ENCODE measurements at places on chromosomes 1 and 21. TPM values are rescaled to one million over a fixed set of nuclear protein-coding genes. Genes with fewer than 3 reads are reported as not detected.

The CTSK gene
- total RNA-seq, result 8.4 TPM

The APOBEC4 gene
- total RNA-seq, result not detected

DNA sequence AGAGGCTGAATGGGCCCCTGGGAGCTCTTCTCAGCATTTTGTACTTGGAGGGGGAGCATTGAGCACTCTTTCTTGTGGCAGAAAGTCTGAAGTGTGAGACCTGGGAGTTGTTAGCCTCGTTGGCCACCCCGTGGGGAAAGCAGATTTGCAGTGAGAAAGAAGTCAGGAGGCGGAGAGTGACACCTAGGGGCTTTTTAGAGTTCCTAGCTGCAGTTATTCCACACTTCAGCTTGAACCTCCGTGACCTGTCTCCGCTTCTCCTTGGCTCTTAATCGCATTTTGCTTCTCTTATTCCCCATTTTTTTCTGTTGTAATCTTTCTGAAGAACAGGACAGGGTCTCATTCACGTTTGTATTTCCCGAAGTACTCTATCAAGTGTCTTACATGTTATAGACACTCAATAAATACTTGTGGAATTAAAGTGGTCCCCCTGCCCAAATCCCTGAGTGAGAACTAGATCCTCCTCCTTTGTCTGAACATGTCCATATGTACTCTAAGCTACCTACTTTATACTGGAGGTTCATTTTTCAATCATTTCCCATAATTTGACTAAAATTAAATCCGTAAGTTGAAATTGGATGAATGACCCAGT lies 14.5 kb upstream of the C1orf141 start:
- H3K4me1 ChIP-seq, result peaks cover 6% of the 10 kb centered on the region
- H3K36me3 ChIP-seq, result no peaks in the 10 kb centered on the region
- no peak overlapping the region for H3K4me3 ChIP-seq

GRCh38 chr1:204842369-204842768 lies 28.3 kb upstream of the NFASC start:
- DNase-seq, result no peak
- H3K36me3 ChIP-seq, result no peaks in the 10 kb centered on the region
- H3K4me3 ChIP-seq, result no peak overlapping the region

- H3K27me3 ChIP-seq, result no peaks in the 10 kb centered on the region
- H3K4me3 ChIP-seq, result no peak overlapping the region
- peak overlapping the region; percentile 74 for H3K27ac ChIP-seq
- no peaks in the 10 kb centered on the region for H3K36me3 ChIP-seq
Observed at GRCh38 chr1:23591460-23592208, 32.3 kb upstream of the ID3 start.

GRCh38 chr1:44632598-44632997 lies 41.7 kb downstream of the TMEM53 start:
- H3K36me3 ChIP-seq, result peaks cover 50% of the 10 kb centered on the region
- H3K27me3 ChIP-seq, result no peaks in the 10 kb centered on the region
- peak overlapping the region; percentile 94 for H3K4me3 ChIP-seq
- H3K27ac ChIP-seq, result peak overlapping the region; percentile 96

GRCh38 chr1:17744666-17745478 lies 10.3 kb upstream of the ACTL8 start:
- no peaks in the 10 kb centered on the region for H3K27me3 ChIP-seq
- no peaks in the 10 kb centered on the region for H3K4me1 ChIP-seq
- H3K4me3 ChIP-seq, result no peak overlapping the region
- H3K36me3 ChIP-seq, result no peaks in the 10 kb centered on the region
- no peak overlapping the region for H3K27ac ChIP-seq

- no peaks in the 10 kb centered on the region for H3K36me3 ChIP-seq
- no peak for DNase-seq
- no peaks in the 10 kb centered on the region for H3K4me1 ChIP-seq
Observed at GRCh38 chr1:79811173-79811572, 804.6 kb upstream of the ADGRL4 start.

- no peaks in the 10 kb centered on the region for H3K36me3 ChIP-seq
- DNase-seq, result no peak
Observed at GRCh38 chr21:32976791-32977190, 48.9 kb upstream of the OLIG2 start.

DNA sequence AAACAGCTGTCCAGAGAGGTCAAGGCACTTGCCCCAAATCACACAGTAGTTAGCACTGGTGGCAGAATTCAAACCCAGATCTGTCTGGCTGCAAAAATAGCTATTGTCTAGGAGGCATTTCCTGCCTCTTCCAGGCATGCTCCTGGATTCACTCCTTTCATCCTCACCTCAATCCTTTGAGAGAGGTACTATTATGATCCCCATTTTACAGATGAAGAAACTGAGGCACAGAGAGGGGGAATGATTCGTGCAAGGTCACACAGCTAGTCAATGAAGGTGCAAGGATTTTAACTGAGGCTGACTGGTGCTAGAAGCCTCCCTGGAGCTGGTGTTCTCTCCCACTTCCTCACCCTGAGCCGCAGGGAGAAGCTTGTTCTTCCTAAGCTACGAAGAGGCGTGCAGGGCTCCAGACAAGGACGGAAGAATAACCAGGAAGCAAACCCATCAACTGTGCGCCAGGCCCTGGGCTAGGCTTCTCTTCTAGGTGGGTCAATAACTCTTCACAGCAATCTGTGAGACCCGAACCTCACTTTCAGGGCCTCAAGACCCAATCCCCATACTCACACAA lies 631 bp upstream of the LAPTM5 start:
- no peak for DNase-seq
- H3K4me1 ChIP-seq, result peaks cover 61% of the 10 kb centered on the region
- no peaks in the 10 kb centered on the region for H3K36me3 ChIP-seq
- H3K27me3 ChIP-seq, result no peaks in the 10 kb centered on the region

The CFAP107 gene
- total RNA-seq, result not detected

- no peak overlapping the region for H3K4me3 ChIP-seq
- no peaks in the 10 kb centered on the region for H3K36me3 ChIP-seq
- no peak for DNase-seq
- no peaks in the 10 kb centered on the region for H3K27me3 ChIP-seq
Observed at GRCh38 chr1:186617926-186618325, 62.3 kb downstream of the PTGS2 start.

DNA sequence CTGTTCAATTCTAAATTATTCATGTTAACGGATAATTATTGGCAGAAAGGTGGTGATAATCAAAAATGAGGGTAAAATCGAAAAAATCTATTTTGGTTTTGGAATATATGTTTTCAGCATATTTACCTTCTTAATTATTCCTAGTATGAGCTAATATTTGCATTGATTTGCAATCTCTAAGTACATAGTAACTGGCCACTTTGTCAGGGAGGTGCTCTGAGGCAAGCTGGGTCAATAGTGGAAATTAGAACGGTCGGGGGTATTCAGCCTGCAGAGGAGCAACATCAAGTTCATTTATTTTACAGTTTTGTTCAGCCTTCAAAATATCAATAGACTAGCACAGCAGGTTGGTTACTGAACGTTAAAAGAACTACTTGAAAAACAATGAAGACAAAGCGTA lies 1.8 kb downstream of the OTUD7B start:
- no peak overlapping the region for H3K4me3 ChIP-seq
- H3K4me1 ChIP-seq, result peaks cover 14% of the 10 kb centered on the region
- H3K36me3 ChIP-seq, result no peaks in the 10 kb centered on the region
- no peak overlapping the region for H3K27ac ChIP-seq

DNA sequence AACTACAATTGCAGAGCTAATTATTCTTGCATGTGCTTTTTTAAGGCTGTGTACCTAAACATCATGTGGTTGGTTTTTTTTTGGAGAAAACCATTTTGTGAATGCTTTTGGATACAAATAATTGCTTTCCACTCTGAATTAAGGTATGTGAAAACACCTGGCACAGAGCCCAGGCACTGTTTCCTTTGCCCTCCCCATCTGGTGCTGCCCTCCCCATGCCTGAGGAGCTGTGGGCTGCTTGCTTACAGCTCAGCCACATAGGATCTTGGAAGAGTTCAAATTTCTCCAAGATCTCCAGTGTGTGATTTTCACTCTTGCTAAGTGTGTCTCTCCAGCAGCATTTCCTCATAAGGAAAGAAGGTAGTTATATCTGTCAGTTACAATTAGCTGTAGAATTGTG lies 27.8 kb downstream of the DNM3 start:
- H3K27ac ChIP-seq, result no peak overlapping the region
- no peaks in the 10 kb centered on the region for H3K27me3 ChIP-seq
